ENCODE measurements at places on chromosomes 13 and 19.

DNA sequence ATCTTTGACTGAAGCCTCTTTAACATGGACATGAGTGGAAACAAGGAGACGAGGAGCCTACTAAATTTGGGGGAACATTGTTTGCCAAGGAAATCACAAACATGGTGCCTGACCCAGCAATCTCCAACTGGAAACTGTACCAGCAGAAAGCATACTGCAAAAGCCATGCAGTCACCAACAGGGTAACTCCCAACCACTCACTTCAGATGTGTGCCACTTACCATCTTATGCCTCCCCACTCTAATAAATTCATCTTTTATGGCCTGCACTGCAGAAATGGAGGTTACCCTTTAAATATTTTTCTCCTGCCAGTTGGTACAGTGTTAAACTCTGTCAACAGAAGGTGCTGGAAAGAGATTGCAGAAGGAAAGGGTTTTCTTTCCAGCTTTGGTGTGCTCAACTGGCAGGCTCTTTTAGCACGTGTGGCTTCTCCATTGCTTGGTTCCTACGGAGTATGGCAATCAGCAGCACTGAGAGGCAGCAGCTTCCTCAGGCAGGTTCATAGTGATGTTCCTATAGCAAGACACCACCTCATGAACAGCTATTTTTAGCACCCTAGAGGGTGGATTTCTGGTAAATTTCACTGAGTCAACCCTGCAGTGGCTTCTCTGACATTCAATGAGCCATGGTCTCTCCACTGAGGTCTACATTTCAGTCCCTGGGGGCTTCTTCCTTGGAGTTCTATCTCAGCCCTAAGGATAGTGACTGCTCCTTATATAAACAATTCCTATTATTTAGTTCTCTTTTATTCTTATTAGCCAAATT lies 21.4 kb downstream of the MIR17HG start:
- DNase-seq: peak; percentile 11

DNA sequence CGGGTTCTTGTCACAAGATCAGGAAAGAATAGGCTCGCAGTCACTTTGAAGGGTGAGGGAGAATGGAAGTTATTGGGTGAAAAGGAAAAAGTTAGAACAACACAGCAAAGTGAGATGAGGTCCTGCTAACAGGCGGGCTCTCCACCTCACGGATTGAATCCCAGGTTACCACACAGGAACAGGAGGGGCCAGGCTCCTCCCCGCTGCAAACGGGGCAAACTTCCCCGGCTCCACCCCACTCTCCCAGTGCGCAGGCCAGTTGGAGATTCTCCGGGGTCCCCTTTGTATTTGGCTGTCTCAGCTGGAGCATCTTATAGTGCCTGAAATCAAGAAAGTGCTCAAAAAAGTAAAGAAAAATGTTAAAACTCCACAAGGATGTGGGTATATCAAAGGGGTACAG lies 78.3 kb upstream of the IPO5 start:
- no peak for DNase-seq

- no peak for DNase-seq
These were observed 22.9 kb upstream of the ZNF420 start for GRCh38 chr19:37055330-37055729.

GRCh38 chr19:13018035-13018914 lies 23.0 kb downstream of the NFIX start:
- DNase-seq: no peak

- DNase-seq: peak; percentile 73
These were observed 31.9 kb downstream of the PTPRS start for GRCh38 chr19:5308451-5309437.

- DNase-seq: no peak
These were observed 9.8 kb downstream of the SIGLEC10 start for GRCh38 chr19:51407511-51408131.

DNA sequence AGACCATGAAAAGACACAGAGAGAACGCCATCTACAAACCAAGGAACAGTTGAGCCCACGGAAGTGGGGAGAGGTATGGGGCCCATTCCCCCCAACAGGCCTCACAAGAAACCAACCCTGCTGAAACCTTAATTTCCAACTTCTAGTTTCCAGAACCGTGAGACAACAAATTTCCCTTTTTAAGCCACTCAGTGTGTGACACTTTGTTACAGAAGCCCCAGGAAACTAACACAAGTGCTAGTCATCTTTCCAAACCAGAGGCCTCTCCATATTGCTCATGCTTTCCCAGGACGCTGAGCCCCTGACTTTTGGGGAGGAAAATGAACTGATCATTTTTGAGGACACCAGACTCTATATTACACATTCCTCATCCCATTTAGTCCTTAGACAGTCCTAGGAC lies 186.8 kb downstream of the NUFIP1 start:
- no peak for DNase-seq

- no peak for DNase-seq
These were observed 19.2 kb downstream of the EPN1 start for GRCh38 chr19:55694241-55694655.

DNA sequence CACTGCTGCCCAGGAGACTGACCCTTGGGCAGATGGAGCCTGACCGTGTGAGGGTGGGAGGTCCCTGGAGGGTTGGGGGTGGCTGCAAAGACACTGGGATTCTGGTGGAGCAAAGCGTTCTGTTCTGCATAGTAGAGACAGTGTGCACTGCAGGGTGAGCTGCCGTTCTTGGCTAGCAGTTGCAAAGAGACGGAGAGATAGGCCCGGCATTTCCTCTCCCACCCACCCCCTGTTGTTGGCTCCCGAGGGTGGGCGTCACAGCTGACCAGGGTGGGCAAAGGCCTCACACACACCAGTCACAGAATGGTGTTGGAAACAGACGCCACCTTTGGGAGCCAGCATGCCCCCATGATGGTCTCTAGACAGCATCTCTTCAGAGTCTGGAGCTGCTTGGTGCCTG lies 11.4 kb downstream of the TMEM255B start:
- DNase-seq: no peak

DNA sequence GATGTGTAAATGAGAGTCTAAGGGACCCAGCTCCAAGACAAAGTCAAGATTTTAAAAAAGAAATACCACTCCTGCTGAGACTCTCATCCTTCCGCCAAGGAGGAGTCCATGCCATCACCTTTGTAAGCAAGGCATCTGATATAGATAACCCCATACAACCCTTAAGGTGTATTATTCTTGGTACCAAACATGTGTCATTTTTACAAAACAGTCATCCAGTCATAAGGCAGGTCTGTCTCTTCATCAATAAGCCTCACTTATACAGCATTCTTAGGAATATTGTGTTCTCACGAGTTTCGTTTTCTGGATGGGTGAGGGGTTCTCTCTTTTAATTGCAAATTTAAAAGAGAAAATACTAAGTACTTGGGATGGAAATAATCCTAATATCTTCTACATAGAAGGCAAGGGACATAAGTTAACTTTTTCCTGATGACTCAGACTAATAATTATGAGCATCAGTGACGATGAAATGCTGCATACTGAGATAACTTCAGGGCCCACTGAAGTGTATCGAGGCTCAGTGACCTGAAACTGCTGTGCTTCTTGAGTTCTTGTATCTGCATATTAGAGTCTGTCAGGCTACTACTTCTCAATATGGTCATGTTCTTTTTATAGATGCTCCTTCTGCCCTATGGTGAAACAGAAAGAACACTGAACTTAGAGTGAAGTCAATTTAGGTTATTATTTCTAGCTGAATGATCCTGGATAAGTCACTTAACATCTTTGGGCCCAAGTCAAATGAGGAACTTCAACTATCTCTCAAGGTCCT lies 166.6 kb downstream of the KLF12 start:
- DNase-seq: no peak

DNA sequence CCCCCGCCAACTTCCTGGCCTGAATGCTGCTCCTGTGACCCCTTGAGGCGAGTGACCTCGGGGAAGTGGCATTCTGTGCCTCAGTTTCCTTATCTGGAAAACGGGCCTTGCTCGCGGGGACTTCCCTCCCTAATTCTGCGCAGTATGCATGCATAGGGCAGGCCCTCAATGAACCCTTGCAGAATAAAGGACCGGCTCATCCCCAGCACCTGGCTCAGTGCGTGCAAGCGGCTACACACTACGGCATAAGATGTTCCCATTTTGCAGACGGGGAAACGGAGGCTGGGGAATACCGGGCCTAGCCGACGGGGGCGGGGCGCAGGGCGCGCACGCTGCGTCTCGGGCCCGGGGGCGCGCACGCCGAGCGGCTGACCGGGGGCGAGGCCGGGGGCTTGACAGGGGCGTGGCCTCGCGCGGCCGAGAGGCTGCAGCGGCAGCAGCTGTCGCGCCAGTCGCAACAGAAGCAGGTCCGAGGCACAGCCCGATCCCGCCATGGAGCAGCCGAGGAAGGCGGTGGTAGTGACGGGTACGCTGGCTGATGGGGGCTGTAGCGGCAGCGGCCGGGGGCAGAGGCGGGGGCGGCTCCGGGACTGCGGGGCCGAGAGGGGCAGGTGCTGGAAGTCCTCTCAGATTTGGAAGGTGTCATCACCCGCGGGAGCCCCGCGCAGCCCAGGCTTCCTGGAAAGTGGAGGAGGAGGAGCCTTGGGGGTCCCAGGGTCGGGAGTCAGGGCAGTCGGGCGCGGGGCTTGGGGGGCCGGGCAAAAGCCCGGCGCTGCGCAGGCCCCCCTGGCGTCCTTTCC lies at the start of gene PGPEP1:
Gene PGPEP1 (plus strand): TSS at position 409 of the 800 bp plus-strand sequence. CDS start 84 bp downstream, at position 493.
- no peak for DNase-seq

GRCh38 chr19:49359851-49360820 lies 2.1 kb downstream of the TEAD2 start:
- DNase-seq: no peak

DNA sequence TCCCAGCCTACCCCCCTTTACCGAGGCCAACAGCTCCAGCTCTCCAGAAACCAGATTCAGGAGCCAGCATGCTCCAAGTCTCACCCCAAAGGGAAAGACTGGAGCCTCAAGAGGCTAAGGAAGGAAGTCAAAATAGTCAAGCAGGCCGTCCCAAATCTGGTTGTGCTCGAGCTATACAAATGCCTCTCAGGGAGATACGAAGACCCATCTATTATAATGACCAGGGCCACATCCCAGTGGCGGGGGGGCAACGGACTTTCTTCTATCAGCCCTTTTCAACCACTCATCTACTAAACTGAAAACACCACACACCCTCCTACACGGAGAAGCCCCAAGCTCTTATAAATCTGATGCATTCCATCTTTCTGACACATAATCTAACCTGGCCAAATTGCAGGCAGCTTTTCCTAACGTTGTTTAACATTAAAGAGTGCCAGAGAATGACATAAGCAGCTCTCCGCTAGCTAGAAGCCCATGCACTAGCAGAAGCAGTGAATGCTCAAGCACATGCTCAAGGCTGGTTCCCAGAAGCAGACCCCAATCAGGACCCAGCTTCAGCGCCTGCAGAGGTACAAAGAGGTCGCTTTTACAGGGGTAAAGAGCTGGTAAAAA lies 104.6 kb upstream of the ZNF98 start:
- DNase-seq: no peak

- DNase-seq: no peak
These were observed 5.7 kb downstream of the PALM3 start for GRCh38 chr19:14056069-14056666.

DNA sequence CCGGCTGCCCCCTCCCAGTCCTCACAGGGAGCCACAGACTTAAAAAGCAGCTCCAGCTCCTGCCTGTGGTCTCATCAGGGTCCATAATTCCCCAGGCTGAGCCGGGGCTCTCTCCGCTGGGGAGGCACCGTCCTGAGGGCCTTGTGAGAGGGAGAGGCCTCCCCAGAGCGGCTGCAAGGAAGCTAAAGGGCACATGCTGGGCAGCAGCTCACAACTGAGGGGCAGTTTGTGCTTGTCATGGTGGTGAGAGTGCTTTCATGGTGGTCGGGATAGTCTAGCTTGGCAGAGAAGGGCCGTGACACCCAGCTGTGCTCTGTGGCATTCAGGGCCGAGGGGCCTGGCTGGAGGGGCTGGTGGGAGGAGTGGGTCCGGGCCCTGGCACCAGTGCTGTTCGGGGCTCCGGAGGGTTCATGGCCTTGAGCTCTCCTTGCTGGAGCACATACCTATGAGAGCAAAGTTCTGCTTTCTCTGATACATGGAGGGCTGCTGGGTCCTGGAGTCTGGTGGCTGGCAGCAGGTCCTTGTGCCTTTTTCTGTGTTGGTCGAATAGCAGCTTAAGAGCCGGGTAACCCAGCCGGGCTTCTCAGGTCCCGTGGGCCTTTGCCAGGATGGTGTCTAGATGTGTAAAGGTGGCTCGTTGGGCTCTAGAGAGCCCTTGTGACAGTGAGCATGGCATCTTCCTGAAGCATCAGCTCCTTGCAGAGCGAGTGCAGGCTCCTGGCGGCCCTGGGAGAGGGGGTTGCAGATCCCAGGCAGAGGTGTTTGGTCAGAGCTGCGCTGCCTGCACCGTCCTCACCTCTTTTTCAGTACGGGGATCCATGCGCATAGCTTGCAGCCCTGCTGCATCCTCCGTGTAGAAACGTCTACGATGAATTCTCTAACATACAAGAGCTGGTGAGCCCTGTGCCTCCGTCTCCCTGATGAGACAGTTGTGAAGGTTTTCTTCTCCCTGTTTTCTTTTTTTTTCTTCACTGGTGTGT lies 8.8 kb downstream of the UPF1 start:
- no peak for DNase-seq

DNA sequence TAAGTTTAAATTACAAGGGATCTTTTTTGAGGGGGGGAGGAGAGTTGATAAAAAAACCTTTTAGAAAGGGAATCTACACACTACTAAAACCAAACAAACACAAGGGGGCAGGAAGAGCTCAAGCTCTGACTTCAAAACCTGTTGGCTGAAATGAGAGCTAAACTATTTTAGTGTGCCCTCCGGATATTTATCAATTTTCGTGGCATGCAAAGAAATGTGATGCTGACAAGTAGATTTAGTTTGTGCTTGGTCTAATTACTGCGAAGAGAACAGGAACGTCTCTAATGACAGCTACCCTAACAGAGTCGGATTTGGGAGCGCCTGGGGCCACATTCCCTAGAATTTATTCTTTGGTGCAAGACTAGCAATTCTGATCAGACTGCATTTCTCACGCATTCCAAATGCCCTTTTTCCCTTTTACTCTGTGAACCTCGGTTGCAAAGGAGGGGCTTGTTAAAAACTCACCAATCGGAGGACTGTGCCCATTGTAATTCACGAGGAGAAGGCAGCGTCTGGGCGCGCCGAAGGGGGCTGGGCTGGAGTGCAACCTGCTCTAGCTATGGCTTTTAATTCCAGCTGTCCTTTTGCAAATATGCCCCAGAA lies 802 bp upstream of the FREM2 start:
- DNase-seq: no peak
